Right cardiac atrium (tissue), 5 donors: ENCODE measurements at places on chromosomes 2 and 18. TPM values are rescaled to one million over a fixed set of nuclear protein-coding genes. Genes with fewer than 3 reads are reported as not detected.

DNA sequence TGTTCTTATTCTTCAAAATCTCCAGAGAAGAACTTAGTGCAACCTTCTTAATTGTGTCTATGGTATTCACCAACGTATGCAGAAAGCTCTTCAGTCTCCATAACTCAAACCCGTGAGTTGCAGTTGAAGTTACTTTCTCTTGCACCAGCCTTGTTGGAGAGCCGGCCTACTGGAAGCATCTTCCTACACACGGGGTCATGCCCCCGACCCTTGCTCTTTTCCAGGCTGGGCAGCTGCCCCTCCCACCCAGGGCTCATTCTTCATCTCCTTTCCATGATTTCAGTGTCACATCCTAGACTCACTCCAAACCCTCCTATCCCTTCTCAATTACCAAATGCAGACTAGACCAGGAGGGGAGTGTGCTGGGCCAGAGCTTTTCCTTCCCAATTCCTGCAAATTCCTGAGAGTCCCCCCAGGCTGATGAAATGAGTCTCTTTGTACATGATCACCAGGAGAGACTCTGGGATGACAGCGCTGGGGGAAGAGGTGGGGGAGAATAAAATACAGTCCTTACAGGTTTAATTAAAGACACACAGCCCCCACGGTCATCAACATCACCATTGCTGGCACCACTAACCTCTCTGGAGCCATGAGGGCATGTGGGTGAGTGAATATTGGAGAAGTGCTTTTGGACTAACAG, 75.3 kb downstream of the COLEC12 start:
- DNase-seq: no peak

- DNase-seq: no peak
These were observed 109.9 kb downstream of the MSTN start for GRCh38 chr2:189952536-189953109.

GRCh38 chr2:207969249-207969648, 56.1 kb downstream of the PLEKHM3 start:
- DNase-seq: no peak

- no peak for DNase-seq
These were observed 45.3 kb downstream of the FBLN7 start for GRCh38 chr2:112183327-112184025.

- no peak for DNase-seq
These were observed 32.3 kb downstream of the TMEM37 start for GRCh38 chr2:119463990-119464389.

The NT5DC4 gene
- not detected for total RNA-seq

The TMEFF2 gene
- 1.9 TPM for total RNA-seq

DNA sequence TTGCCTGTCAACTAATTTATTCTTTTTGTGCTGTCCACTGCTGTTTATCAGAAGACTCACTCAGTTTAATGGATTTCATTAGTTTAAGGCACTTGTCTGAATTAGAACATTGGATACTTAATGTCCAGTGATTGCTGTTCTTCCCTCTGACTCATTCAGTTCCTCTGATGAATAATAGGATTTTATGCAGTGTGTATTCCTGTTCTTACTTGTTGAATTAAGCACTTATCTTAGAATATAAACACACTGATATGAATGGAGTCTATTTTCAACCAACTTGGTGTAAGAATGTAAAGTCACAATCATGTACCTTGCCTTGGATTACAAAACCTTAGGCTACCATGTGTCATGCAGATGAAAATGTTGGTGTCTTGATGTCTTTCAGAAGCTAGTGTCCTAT, 87.0 kb upstream of the PROKR1 start:
- DNase-seq: no peak

DNA sequence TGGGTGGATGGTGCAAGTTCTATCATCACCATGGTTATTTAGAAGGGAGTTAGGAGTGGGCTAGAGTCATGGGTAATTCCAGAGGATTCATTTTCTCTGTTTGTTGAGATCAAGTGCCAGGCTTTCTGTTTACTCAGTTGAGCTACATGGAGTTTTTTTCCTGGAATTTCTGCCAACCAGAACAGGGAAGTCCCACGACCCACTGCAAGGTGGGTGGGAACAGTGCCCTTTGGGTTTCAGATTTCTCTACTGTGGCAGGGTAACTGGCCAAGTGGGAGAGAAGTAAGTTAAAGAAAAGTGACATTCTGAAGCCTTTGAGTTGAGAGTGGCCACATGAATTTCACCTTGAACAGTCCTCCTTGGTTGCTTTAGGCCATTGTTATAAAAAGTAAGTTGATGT, 138.9 kb downstream of the SLC39A10 start:
- DNase-seq: no peak

- no peak for DNase-seq
These were observed 119.3 kb downstream of the ABCA12 start for GRCh38 chr2:215019085-215019484.

The CLEC4F gene
- total RNA-seq: 0.12 TPM

GRCh38 chr2:6352906-6353515, 512.7 kb downstream of the CMPK2 start:
- peak; percentile 36 for DNase-seq

GRCh38 chr2:175843625-175844024, 158.4 kb downstream of the LNPK start:
- DNase-seq: no peak

GRCh38 chr2:164220265-164220664, 401.0 kb downstream of the GRB14 start:
- DNase-seq: no peak

DNA sequence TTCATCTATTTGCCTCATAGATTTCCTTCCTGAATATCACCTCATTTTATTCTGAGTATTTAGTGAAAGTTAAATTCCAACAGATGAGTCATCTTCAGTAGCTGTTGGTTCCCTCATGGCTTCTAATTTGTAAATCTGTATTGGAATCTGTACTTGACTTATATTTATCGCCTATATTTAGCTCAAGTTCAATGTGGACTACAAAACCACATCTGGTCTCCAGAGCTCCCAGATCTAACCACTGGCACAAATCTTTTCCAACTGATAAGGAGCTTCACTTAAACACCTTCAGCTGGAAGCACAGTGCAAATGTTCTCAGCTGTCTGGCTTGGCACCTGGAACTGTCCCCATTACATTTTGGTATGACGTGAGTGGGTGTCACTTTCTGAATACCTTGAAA, 82.8 kb upstream of the DSEL start:
- DNase-seq: no peak

The RFX8 gene
- total RNA-seq: 0.71 TPM

- peak; percentile 50 for DNase-seq
These were observed 12.1 kb downstream of the SPIRE1 start for GRCh38 chr18:12645751-12646203.

The ACMSD gene
- not detected for total RNA-seq

DNA sequence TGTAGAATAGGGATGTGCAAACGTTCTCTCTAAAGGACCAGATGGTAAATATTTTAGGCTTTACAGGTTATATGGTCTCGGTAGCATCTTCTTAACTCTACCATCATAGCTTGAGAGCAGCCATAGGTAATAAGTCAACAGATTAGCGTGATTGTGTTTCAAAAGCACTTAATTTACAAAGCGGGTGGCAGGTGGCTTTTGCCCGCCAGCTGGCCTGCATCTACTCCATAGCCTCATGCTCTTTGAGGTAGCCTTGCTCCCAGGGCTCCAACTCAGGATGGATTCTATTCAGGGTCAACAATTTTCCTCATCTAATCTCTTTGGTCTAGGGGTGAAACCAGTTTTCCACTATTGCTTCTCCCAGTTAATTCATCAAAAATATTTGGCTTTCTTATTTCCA, 5.0 kb upstream of the ATP9B start:
- DNase-seq: no peak

The DSG1 gene
- 0.89 TPM for total RNA-seq

DNA sequence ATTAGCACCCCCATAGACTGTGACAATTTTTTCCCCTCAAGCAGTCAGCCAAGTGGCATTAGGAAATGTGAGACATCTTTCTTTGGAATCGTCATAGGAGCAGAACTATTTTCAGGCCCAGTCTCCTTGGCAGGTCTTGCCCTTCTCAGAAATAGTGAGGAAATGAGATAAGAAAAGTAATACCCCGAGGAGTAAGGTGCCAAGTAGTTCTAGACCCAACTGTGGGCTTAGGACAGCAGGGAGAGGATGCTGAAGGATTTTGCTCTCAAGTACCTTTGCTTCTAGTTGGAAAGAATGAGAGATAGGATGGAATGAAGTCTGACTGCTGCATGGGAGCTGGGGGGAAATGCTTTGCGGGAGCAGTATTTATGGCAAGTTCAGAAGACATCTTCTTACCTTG, 31.8 kb downstream of the PRKCE start:
- DNase-seq: no peak

The IL36G gene
- not detected for total RNA-seq

- DNase-seq: no peak
These were observed 14.6 kb upstream of the ALPP start for GRCh38 chr2:232363784-232364615.
